ENCODE measurements at places on chromosomes 3 and 15.

DNA sequence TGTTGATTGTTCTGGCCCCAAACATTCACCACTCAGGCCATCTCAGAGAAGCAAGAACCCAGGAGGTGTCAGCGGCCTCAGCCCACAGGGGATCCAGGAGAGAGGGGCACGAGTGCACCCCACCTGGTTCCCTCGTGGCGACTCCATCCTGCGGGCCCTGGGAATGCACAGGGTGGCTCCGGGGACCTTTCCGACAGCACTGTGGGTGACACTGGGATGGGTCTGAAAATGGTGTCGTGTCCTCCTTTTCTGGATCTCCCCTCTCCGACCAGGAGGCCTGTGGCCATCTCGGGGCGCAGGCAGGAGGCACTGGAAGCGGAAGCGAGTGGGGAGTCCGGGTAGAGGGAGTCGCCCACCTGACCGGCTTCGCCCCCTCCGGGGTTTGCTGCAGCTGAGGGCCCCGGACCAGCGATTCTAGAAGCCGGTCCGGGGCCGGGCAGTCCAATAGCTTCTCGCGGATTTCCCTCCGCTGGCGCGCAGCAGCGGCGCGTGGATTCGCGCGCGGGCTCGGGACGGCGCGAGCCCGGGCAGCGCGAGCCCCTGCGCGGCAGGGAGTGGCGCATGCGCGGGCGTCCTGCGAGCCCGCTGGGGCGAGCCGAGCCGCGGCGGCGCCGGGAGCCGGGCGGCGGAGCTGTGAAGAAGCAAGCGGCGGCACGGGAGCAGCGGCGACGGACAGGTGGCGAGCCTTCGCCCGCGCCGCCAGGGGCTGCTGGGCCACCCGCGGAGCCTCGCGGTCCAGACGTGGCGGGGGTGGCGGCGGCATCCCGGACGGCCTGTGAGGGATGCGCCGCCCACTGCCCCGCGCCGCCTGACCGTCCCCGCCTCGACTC, at the start of gene DOCK3:
DOCK3 (plus strand) TSS at position 579 of the 830 bp plus-strand sequence. CDS start 337 bp downstream, outside the sequence.
- no peak for DNase-seq

- no peak for DNase-seq
These were observed 528.1 kb upstream of the MCTP2 start for GRCh38 chr15:93703092-93703739.

DNA sequence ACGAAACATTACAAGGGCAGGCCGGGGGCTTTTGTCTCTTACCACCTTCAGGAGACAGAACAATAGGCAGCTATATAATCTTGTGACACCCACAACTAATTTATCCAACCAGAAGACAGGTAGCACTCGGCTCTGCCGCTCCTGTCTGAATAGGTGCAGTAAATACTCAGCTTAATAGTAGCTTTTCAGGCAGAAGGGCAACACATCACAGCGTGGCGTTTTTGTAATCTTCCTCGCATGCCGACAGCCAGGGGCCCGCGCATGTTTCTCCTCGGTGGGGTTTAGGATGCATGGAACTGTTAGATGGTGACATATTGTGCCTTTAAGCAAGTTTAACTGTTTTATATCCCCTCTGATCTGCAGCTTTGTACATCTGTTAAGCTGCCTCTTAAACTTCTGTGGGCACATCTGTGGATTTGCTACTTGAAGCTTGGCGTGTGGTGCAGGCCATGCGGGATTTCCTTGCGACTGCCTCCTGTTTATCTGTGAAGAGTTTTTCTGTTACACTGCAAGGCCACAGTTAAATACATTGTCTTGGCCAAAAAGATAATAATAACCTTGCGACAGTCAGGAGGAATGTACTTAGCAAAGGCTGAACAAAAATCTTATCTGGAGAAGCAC, 123.2 kb upstream of the BNIP2 start:
- no peak for DNase-seq

- no peak for DNase-seq
These were observed 260.9 kb upstream of the CFAP20DC start for GRCh38 chr3:59310736-59311135.

DNA sequence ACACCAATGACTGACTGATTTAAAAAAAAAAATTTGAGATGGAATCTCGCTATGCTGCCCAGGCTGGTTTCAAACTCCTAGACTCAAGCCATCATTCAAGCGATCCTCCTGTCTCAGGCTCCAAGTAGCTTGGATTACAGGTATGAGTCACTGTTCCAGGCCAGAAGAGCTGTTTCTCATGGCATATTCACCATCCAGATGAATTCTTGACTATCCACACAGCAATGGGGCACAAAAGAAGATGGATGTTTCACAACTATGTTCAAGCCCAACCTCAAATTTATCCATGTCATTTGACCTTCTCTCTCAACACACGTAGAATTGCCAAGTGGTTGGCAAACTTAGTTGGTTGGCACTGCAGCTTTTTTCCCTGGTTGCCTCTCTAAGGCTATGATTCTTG, 40.6 kb downstream of the PRICKLE2 start:
- DNase-seq: no peak

GRCh38 chr3:132210476-132211346, 106.5 kb upstream of the ACP3 start:
- DNase-seq: no peak

DNA sequence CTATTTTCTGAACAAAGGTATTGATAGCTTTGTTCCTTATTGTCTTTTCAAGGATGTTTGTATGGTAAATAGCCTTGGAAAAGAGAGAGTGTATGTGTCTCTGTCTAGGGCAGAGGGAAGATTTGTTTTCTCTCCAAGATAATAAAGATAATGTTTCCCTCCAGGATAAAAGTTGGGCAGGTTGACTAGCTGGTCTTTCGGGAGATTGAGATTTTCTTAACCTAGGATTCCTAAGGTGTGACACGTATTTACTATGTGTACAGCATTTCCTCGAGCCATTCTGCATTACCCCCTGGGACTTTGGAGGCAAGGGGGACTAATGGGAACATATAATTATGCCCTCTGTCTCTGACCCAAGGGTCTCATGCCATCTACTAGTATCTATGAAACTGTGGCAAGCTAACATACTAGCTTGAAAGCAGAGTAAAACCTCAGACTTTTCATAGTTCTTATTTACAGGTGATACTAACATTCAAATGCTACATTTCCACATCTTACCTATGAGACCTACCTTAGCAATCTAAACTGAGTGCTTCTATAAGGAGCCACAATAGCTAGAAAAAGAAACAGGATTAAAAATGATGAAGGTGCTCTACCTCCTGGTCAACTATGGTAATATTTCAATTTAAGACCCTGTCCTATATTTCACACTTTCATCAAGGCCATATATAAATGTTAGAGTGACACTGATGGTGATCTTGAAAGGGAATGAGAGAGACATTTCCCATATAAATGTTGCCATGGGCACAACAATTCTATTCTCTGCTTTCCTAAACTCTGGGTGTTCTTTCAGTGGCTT, 252.9 kb upstream of the CBLB start:
- no peak for DNase-seq

DNA sequence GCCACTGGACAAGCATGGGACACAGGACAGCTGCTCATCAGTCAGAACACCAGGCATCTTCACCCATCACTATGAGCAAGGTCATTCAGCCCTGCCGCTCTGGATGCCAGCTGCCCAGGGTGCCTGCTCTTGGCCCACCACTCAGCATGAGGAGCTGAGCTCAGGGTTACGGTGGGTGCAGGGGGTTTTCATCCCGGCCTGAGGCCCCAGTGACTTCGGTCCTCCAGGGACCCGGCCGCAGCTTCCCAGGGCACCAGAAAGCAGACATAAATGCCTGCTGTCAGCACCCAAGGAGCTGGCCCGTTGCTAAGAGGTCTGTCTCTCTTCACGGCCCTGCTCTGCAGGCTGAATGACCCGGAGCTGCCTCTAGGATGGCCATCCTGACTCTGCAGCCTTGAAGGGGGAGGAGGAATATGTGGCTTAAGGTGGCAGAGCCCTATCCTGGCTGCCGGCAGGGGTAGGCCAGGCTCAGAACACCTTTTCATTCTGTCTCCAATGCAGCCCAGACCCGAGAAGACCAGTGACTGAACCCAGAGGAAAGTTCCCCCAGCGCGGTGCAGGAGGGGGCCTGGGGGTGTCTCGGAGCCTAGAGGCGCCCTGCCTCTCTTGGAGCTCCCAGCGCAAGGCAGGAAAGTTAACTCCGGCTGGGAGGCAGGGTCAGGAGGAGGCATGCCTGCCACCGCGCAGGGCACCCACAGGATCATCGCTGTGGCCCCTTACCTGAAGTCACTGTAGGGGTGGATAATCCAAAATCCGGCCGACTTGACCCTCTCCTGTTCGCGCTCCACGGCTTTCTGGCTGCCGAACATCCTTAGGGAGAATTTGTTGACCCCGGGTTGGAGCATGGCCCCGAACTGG, 1.8 kb downstream of the HCN4 start:
- no peak for DNase-seq

DNA sequence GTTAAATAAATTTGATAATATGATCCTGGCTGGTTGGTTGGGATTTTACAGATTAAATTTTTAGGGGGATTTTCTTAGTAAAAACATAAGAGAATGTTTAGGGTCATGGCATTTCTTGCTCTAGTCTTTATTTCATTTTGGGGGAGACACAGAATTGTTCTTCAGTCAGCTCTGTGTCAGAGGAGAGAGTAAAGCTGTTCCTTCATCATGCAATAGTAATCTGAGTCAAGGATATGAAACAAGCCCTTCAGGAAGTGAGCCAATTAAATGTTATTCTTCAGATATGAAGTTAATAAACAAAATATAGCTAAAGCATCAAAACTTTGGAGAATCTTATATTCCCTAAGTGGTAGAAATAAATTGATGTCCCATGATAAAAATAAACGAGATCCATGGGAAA, 22.9 kb upstream of the SLC4A7 start:
- no peak for DNase-seq

DNA sequence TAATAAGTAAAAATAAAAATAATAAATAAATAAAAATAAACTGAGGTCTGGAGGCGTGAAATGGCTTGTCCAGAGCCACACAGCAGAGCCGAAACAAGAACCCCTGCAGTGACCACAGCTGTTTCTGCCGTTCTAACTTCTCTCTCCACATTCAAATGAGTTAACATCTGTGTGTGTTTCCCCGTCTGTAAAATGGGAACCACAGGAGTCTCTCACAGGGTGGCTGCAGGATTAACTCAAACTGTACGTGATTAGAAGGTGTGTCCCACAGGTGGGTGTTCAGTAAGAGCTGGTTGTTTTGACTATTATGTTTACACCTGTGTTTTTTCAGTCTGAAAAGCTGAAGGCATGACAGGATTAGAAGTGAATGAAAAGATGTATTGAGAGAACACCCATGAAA, 27.0 kb upstream of the MUC4 start:
- no peak for DNase-seq

DNA sequence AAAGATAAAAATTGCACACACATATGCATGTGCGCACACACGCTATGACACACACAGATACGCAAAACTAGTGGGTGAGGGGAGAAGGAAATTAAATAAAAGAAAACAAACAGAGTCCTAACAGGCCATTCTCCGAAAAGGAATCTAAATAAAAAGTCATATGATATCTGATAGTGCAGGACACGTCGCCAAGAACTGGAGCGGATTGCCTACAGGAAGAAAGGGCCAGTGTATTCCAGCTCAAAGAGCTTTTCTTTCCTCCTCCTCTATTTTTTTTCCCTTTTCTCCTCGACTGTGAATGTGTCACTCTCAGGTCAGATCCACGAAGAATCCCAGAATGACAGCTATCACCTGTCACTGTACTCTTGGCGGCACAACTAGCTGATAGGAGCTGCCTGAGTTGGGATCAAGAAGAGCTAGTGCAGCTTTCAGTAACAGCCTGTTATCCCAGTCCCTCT, 157.8 kb downstream of the TIGIT start:
- DNase-seq: no peak

GRCh38 chr3:162366166-162366766, 869.7 kb downstream of the OTOL1 start:
- no peak for DNase-seq

GRCh38 chr15:35007397-35007796, 19.3 kb upstream of the ZNF770 start:
- no peak for DNase-seq

- no peak for DNase-seq
These were observed 93.6 kb downstream of the CNTN3 start for GRCh38 chr3:74520895-74521294.

GRCh38 chr3:148922467-148922866, 57.4 kb downstream of the CPA3 start:
- no peak for DNase-seq

DNA sequence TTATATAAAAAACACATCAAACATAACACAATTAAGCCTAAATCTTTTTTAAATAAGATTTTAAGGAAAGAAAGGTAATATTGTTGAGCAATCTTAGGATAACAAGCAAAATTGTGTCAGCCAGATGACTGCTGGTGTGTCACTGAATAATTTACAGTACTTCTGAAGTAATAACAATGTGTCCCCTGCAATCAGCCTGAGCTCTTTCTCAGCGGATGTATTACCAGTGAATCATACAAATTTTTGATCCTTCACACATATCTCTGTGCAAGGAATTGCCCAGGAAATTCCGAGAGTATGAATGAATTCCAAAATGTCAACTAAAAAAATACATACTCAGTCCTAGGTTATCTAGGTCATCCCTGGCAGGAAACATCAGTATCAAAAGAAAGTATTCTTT, 76.6 kb upstream of the PTX3 start:
- no peak for DNase-seq

- no peak for DNase-seq
These were observed 301.0 kb downstream of the CADM2 start for GRCh38 chr3:85259748-85260147.

- no peak for DNase-seq
These were observed 785 bp upstream of the IFT57 start for GRCh38 chr3:108222853-108223565.

DNA sequence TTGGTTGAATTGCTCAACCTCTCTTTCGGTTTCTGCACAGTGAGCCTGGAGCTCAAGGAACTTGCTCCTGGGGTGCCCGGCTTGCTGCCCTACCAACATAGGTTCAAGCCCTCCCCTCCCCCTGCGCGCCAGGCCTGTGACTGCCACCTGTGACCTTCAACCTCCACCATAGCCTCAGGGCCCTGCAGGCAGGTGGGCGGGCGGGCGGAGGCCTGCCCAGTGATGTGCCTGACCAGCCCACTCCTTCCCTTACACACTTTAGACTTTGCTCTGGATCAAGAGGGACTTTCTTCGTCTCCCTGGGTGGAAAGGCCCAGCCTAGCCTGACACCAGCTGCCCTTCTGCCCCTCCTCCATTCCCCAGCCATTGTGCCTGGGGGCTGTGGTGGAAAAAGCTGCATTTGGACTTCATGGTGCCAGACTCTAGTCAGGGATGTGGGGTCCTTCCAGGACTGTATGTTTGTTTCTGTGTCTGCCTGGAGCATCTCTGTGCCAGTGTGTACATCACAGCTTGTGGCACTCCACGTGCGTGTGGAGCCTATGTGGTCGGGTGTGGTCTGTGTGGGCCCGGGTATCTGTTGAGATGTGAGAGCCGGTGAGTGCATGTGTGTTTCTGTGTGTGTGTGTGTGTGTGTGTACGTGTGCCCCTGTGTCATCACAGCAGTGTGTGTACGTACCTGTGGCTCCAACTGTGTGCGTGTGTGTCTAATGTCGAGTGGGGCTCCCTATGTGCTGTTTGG, 9.5 kb downstream of the PRKCD start:
- DNase-seq: peak; percentile 6

Measured in bone marrow (tissue), 2 donors.